ENCODE measurements at places on chromosomes 16 and 17.

- no peaks in the 10 kb centered on the region for H3K36me3 ChIP-seq
- H3K27ac ChIP-seq = no peak overlapping the region
- no peaks in the 10 kb centered on the region for H3K27me3 ChIP-seq
- no peaks in the 10 kb centered on the region for H3K4me1 ChIP-seq
- DNase-seq = no peak
Observed at GRCh38 chr16:52450916-52451315, 96.0 kb downstream of the TOX3 start.

DNA sequence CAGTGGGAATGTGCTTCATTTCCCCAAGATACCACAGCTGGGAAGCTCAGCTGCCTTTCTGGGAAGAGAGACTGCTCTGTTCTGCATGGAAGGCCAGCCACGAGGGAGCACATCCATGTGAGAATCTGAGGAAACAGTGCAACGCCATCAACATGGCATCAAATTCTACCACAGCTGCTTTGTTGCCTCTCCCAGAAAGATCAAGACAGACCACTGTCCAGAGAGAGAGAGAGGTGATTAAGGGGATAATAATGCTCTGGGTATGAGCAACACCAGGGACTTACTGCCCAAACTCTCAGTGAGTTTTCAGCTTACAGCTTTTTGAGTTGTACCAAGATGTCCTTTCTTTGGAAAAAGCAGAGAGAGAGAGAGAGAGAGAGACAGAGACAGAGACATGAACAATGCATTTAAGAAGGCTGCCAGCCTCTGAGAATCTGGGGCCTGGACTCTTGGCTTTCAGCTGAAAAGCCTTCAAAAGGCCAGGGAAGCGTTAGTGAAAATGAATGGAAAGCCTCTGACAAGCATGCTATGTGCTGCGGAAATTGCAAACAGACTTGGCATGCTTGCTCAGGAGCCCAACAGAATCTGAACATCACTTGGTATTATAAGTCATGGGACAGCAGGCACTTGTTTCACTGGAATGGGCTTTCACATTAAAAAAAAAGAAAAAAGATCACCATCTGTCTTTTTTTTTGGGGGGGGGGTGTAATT lies 223.1 kb downstream of the MAP2K6 start:
- no peaks in the 10 kb centered on the region for H3K36me3 ChIP-seq
- H3K27ac ChIP-seq = no peak overlapping the region
- H3K4me3 ChIP-seq = no peak overlapping the region

- H3K36me3 ChIP-seq = no peaks in the 10 kb centered on the region
- H3K4me3 ChIP-seq = no peak overlapping the region
- no peak overlapping the region for H3K27ac ChIP-seq
- H3K4me1 ChIP-seq = no peaks in the 10 kb centered on the region
Observed at GRCh38 chr17:34374457-34374856, 11.4 kb upstream of the CCL1 start.

GRCh38 chr16:58563775-58564174 lies 48.5 kb downstream of the SETD6 start:
- no peaks in the 10 kb centered on the region for H3K27me3 ChIP-seq
- H3K4me1 ChIP-seq = no peaks in the 10 kb centered on the region
- no peak overlapping the region for H3K27ac ChIP-seq
- no peak overlapping the region for H3K4me3 ChIP-seq
- DNase-seq = no peak

DNA sequence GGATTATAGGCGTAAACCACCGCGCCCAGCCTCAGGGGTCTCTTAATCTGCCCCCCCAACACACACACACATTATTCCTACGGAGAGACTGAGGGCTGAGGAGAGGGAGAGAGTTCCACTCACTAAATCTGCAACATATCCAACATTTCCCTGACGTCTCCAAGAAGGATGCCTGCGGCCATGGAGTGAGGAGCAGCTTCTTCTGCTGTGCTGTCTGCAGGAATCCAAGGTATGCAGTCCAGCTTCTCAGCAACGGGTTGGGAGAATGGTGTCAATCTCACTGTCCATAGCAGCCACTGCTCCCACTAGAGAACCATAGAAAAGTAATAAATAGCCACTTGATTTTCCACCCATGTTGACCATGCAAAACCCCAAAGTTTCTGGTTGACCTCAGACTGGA lies 5.1 kb upstream of the PLXDC1 start:
- H3K36me3 ChIP-seq = no peaks in the 10 kb centered on the region
- H3K27me3 ChIP-seq = peaks cover 13% of the 10 kb centered on the region
- DNase-seq = no peak
- no peak overlapping the region for H3K4me3 ChIP-seq
- H3K27ac ChIP-seq = no peak overlapping the region
